CD4-positive, alpha-beta T cell treated with Interferon alpha-2 for 1 hour (primary cell): ENCODE measurements at places on chromosomes 12 and 14.

GRCh38 chr12:102120564-102120873 lies 536 bp downstream of the PARPBP start:
- no peak for DNase-seq

- no peak for DNase-seq
Measured at GRCh38 chr14:69900603-69901002, 21.4 kb downstream of the SMOC1 start.

DNA sequence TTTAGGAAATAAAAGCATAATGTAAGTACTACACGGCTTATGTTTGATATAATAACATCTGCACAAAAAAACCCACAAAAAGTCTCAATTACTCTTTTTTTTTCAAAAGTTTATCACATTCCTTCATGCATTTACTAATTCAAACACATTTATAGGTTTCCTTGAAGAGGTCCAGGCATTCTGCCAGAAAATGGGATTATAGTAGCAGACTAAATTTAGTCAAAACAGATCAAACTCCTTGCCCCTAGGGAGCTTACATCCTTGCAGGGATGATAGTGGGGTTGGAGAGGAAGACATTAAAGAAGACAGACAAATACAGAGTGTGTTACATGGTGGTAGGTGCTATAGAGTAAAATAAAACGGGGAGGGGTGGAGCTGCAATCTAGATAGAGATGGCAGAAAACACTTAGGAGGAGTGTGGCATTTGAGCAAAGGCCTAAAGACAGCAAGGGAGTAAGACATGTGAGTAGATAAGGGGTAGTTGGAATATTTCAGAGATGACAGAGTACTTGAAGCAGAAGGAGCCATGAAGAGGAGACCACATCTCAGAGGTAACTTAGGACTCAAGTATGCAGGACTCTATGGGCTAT lies 266.9 kb downstream of the PPFIA2 start:
- no peak for DNase-seq

- no peak for DNase-seq
Measured at GRCh38 chr12:51862947-51863346, 14.4 kb upstream of the FIGNL2 start.

GRCh38 chr14:93036652-93037345 lies 78.9 kb downstream of the ITPK1 start:
- no peak for DNase-seq

DNA sequence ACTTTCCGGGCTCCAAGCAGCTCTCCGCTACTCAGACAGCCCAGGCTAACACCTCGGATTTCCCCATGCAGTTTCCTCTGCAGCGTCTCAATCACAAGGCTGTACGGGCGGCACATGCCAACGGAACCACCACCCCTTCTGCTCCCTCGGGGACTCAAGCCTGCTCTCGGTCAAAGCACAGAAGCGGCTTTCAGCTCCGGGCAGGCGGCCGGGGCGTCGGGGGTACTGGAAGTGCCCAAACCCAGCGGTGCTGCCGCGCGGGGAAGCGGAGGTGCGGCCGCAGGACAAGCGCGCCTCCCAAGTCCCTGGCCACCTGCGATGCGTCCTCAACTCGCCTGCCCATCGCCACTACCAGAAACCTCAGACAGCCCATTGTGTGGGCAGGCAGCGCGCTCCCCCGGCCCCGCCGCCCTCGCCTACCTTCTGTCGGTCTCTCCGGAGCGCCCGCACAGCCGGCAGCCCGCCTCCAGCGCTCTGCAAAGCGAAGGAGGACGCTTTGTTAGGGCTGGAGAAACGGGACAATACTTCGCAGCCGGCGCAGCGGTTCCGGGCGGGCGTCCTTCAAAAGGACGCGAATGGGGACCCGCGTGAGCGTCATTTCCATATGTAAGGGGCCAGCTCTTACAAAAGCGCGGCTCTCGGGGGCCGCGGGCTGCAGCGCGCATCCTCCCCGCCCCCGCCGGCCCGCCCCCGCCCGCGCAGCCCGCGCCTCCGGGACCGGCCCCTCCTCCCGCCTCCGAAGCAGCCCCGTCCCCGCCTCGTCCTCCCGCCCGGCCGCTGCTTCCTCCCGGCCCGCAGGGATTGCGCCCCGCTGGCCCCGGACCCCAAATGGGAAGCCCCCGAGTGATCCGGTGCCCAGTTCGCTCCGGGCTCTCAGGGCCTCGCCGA lies 674 bp downstream of the NIN start:
- DNase-seq, result peak; percentile 65

- DNase-seq, result no peak
Measured at GRCh38 chr12:53502983-53503728, 2.1 kb downstream of the TARBP2 start.

DNA sequence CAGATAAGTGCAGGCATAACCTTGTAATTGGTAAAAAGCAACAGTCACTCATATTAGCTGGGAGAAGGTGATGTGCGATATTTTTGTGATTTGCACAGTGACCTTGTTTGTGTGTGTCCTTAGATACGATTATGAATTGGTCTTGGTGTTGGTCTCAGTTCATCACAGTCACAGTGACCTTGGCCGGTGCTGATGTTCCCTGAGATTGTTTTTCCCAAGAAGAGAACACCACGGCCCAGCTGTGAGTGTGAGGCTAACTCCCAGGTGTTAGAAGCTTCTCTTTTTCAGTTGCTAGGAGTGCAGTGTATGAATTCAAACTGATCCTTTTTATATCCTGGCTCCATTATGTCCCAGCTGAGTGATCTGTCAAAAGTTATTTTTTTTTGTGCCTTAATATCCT lies 46.2 kb downstream of the TRHDE start:
- DNase-seq, result no peak

DNA sequence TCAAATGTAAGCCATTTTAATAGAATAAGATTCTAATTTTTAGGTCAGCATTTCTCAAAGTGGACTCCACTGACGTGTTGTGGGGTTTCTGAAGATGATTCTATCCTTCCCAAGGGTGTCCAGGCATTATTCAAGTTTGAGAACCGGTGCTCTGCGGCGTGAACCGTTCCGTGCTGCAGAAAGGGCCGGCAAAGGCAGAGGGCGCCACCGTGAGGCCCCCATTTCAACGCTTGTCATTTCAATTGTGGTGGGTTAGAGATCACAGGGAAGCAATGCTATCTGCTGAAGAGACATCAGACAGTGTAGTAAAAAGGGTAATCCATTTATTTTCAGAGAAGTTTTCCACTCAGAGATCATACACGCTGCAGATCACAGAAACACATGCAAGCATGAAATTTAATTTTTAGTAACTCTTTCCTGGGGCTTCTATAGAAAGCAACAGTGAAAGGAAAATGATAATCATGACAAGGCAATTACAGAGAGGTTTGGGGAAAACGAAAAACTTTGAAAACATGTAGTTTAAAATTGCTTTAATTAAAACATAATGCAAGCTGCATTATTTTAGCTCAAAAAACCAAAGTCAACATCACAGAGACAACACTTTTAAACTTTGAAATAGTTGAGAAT lies 201.7 kb downstream of the EXOC5 start:
- DNase-seq, result no peak

GRCh38 chr12:111359231-111359913 lies 9.5 kb downstream of the PHETA1 start:
- DNase-seq, result no peak

DNA sequence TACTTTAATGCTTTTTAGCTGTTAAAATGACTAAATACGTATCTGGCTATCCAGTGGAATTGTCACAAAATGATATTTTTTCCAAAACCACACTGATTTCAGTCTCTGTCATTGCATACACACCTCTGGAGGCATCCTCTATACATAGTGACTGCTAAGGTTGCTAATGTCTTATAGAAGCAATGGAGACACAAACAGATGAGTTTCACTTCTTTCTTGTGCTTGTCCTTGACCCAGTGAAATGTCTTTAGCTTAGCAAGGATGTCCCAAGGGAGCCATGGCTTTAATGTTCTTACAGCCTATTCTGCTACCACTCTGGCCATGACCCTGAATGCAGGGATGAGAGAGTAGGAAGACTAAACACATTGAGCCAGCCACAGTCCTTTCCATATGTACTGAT lies 90.3 kb downstream of the TPH2 start:
- DNase-seq, result no peak

- no peak for DNase-seq
Measured at GRCh38 chr12:44537354-44537753, 338.8 kb downstream of the NELL2 start.

DNA sequence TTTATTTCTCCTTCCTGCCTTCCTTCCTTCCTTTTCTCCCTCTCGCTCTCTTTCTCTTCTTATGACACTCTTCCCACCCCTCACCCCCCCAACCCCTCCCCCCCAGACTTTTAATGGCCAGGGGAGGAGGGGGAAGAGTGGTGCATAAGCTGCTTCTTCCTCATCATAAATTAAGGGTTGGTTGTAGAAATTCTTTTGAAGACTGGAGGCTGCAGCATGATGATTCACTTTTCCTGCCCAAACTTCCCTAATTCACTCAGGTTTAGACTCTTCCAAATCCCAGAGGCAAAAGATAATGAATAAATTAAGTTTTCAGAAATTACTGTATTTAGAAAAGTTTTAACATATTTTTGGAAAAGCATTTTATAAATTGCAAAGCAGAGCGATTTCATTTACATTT lies 58.2 kb downstream of the GRIP1 start:
- no peak for DNase-seq

GRCh38 chr14:43872222-43872621 lies 634.9 kb downstream of the FSCB start:
- no peak for DNase-seq

- no peak for DNase-seq
Measured at GRCh38 chr14:34067587-34067986, 116.7 kb upstream of the EGLN3 start.

- peak; percentile 91 for DNase-seq
Measured at GRCh38 chr14:20662968-20663732, 21.2 kb upstream of the RNASE4 start.

- DNase-seq, result no peak
Measured at GRCh38 chr14:68535404-68536017, 257.4 kb downstream of the ZFP36L1 start.

- DNase-seq, result no peak
Measured at GRCh38 chr14:30678926-30679431, 56.9 kb downstream of the SCFD1 start.

DNA sequence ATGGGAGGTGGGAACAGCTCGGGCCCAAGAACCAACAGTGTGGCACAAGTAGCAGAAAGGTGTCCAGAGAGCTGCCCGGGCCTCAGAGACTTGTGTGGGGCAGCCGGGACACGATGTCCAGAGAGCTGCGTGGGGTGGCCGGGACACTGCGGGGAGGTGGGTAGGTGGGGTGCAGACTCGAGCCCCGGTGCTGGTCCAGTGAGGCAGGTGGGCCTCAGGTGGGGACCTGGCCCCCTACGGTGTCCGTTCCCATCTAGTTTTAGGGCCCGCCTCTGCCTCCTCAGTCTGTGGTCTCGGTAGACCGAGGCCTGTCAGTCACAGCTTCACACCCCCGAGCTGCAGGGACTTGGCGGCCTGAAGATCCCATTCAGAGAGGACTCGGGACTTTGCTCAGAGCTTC lies 6.3 kb upstream of the FBRSL1 start:
- no peak for DNase-seq

GRCh38 chr14:36652542-36653201 lies 9.0 kb upstream of the PAX9 start:
- DNase-seq, result no peak

GRCh38 chr12:31363416-31363809 lies 37.5 kb upstream of the SINHCAF start:
- DNase-seq, result no peak

GRCh38 chr14:55938249-55938791 lies 179.9 kb upstream of the PELI2 start:
- DNase-seq, result no peak

DNA sequence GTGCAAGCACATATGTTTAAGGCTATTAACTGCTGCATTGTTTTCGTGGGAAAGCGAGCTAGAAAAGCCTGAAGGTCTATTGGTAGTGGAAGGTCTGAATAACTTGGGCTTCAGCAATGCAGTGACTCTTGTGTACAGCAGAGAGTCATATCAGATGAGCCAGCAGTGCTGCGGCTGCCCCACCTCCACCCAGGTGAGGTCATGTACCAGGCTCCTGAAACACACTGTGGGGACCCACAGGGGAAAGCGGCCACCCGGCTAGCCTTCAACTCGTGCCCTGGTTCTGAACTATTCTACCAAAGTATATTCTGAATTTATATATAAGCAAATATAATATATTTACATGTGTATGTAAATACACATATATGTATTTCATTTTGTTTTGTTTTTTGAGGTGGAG lies 12.7 kb upstream of the RAN start:
- no peak for DNase-seq

GRCh38 chr14:50821510-50822464 lies 9.2 kb downstream of the NIN start:
- peak; percentile 74 for DNase-seq

DNA sequence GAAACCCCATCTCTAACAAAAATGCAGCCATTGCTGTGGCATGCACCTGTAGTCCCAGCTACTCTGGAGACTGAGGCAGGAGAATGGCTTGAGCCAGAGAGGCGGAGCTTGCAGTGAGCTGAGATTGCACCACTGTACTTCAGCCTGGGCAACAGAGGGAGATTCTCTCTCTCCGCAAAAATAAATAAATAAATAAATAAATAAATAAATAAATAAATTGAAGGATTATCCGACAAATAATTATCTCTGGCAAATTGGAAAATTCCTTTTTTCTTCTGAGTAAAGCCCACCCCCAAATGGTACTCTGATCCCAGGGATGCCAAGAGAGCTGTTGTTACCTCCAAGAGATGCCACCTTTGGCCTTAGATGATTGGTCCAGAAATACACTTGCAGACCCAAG lies 137.9 kb downstream of the SUDS3 start:
- DNase-seq, result no peak

DNA sequence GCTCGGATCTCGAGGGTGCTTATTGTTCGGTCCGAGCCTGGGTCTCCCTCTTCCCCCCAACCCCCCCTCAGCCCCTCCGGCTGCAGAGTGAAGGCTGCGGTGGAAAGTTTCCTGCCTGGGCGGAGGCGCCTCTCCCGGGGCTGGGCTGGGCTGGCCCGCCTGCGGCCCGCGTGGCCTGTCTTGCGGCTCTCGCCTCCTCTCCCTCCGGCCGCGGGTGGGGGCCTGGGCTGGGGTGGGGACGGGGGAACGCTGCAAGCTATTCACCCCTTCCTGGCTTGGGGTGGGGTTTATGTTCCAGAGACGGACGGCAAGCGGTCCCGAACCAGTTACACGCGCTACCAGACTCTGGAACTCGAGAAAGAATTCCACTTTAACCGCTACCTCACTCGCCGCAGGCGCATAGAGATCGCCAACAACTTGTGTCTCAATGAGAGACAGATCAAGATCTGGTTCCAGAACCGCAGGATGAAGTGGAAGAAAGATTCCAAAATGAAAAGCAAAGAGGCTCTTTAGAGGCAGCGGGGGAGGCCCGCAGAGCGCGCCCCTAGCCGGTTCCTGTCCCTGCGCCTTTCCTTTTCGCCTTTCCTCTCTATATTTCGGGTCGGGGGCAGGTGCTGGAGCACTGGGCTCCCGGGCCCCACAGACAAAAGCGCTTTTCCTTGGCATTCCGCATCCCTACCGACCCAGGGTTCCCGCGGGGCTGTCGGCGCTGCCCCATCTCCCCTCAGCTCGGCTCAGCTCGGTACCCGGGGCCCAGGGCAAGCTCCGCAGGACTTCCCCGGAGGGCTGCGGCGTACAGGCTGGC lies 1.3 kb downstream of the HOXC5 start:
- no peak for DNase-seq

GRCh38 chr14:26597589-26598080 lies at the start of gene NOVA1:
NOVA1 (minus strand) TSS chr14:26598033; CDS start chr14:26597436, 597 bp downstream.
- no peak for DNase-seq

GRCh38 chr14:69092840-69093422 lies 60.0 kb downstream of the DCAF5 start:
- DNase-seq, result no peak
